ENCODE measurements at places on chromosomes 12 and 14. TPM values are rescaled to one million over a fixed set of nuclear protein-coding genes. Genes with fewer than 3 reads are reported as not detected.

DNA sequence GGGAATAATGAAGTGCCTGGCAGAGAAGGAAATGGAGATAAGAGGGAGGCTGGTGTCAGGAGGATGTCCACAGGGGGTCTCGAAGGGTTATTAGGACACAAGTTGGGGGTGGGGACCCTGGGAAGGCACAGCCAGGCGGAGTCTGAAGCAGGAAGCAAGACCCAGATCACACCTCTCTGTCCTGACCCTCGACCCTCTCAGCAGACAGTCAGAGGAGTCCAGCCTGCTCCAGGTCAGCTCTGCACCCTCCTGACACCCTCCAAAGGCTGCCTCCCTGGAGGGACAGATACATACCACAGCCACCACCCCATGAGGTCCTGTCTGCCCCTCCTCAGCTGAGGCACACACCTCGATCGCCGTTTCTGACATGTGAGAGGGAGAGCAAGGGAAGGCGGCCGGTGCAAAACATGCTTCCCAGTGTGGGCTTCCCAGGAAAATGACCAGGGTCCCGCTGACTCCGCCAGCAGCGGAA, 9.0 kb downstream of the BCL11B start:
- no peak for DNase-seq

GRCh38 chr12:127013197-127013596, 1253.8 kb upstream of the TMEM132C start:
- no peak for DNase-seq

DNA sequence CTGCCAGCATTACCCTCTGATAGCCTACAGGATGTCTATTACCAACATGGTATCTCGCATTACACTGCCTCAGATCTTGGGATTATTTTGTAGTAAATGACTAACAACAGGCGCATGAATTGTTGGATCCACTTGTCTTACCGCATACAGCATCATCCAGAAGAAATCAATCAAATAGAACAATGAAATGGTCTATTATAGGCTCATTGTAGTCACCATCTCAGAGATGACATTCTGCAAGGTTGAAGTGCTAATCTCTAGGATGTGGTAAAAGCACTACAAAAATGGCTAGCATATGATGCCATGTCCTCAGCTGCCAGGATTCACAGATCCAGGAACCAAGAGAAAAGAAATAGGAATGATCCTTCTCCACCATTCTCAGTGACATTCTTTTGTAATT, 52.0 kb downstream of the WASHC3 start:
- DNase-seq, result no peak

DNA sequence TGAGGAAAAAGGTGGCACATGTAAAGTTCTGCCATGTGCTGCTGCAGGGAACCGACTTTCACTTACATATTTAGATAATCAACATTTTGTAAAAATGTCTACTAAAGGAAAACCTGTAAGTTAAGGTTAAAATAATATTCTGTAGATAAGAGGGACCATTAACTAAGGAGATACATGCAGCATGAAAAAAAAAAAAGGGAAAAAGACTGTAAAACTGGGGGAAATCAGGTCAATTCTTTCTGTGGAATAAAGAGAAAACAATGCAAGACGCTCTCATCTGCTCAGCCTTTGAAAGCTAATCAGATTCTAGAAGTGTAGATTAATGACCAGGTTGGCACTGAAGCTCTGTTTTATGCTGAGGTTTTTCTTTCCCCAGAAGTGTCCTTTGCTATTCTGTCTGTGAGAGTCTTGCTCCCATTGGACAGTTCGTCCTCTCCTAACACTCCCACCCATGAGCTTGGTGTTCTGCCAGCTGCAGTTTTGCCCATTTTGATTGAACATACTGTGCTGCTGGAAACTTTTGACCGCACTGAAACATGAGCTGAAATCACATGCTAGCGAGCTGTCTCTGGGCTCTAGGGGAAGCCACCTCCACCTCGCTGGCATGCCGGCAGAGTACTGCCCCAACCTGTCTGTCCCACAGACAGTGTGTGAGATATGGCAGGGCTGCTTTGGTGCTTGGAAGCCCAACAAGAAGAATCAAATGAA, 39.7 kb downstream of the PPTC7 start:
- no peak for DNase-seq

Gene IL26
- total RNA-seq, result not detected

Gene SERPINA6
- not detected for total RNA-seq

Gene MIP
- not detected for total RNA-seq

Data from naive thymus-derived CD4-positive, alpha-beta T cell (primary cell).